ENCODE measurements at places on chromosomes 2 and 18.

- no peak for DNase-seq
These were observed 81.2 kb downstream of the INSIG2 start for GRCh38 chr2:118169359-118170005.

GRCh38 chr18:60134806-60135205, 235.0 kb downstream of the PMAIP1 start:
- DNase-seq: no peak

GRCh38 chr2:85753525-85754312, at the start of gene ATOH8:
Gene ATOH8, plus strand, starts transcription at chr2:85753991. Its CDS starts 199 bp downstream, at chr2:85754190.
- DNase-seq: no peak

DNA sequence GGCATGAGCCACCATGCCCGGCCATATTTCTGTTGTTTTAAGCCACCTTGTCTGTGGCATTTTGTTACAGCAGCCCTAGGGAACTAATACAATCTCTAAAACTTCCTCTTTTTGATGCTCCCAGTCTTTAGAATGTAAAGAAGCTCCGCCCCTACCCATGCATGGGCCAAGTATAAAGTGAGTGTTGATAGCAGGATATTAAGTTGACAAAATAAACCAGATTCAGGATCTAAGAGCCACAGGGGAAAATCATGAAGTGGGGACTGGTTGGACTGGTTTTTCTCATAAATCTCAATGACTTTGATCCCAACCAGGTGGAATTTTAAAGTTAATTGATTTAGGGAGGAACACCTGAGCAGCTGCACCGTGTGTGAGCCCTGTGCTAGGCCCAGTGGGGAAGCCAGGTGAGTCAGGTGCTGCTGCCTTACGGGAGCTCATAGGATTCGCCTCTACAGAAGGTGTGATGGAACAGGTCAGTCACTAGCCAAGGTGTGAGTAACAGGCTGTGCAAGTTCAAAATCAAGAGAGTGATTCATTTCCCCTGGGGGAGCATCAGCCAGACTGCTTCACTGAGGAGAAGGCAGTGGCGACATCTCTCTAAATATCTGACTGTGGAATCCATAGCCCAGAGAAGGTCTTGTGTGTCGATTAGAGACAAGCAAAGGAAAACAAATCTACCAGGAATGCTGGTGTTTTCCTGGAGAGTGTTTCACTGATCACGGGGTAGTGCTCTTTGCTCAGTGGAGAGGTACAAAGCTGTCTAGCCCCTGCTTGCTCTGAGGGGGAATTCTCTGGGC, 63.0 kb upstream of the MSH2 start:
- DNase-seq: no peak

- no peak for DNase-seq
These were observed 119.8 kb downstream of the LRATD1 start for GRCh38 chr2:14752295-14752694.

- no peak for DNase-seq
These were observed 30.2 kb downstream of the CABLES1 start for GRCh38 chr18:23165271-23166068.

DNA sequence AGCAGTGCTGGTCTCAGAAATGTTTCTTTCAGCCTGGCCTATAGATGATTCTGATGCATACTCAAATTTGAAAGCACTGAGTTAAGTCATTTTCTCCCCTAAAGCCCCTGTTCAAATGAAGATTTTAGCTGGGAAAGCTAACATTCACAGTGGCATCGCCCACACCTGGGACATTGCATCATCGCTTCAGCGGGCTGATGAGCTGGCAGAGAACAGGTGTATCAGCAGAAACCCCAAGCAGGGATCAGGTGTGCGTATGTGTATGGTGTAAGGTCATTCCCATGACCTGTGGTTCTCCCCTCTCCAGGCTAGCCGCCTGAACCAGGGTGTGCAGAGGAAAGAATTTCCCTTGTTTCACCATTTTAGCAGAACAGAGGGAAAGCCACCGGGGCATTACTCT, 56.3 kb downstream of the EPAS1 start:
- no peak for DNase-seq

GRCh38 chr18:53018791-53019190, 678.8 kb downstream of the DCC start:
- DNase-seq: no peak

DNA sequence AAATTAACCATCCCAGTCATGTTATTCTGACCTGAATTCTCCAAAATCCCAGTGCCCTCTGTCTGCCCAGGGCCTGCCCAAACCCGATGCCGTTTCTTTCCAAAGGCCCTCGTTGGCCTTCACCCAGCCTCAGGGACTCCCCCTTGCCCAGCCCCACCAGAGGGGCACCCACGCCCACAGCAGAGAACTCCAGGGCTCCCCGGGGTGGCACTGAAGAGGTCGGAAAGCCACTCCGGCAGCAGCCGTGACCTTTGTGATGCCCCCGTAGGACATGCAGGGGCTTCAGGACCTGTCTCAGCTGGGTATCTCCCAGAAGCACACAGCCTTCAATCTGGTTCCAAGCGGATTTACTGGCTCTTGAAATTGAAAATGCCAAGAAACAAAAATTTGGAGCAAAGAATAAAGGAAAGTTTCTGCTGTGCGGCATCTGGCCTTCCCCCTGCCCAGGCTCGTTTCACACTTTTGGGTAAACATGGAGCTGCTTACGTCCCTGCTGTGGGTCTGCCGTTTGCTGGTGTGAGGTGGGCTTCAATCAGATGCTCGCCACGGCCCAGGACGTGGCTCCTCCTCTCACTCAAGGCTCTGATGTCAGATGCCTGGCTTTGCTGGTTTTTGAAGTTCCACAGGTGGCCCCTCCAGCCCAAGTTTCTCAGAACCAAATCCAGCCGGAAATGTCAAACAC, 101.3 kb downstream of the TPO start:
- no peak for DNase-seq
